Mammary epithelial cell (primary cell): ENCODE measurements at places on chromosomes 11 and 22.

- no peak for DNase-seq
Observed at GRCh38 chr11:73648571-73649046, 2.2 kb downstream of the PLEKHB1 start.

GRCh38 chr11:29187215-29187614 lies 829.6 kb downstream of the KCNA4 start:
- no peak for DNase-seq

DNA sequence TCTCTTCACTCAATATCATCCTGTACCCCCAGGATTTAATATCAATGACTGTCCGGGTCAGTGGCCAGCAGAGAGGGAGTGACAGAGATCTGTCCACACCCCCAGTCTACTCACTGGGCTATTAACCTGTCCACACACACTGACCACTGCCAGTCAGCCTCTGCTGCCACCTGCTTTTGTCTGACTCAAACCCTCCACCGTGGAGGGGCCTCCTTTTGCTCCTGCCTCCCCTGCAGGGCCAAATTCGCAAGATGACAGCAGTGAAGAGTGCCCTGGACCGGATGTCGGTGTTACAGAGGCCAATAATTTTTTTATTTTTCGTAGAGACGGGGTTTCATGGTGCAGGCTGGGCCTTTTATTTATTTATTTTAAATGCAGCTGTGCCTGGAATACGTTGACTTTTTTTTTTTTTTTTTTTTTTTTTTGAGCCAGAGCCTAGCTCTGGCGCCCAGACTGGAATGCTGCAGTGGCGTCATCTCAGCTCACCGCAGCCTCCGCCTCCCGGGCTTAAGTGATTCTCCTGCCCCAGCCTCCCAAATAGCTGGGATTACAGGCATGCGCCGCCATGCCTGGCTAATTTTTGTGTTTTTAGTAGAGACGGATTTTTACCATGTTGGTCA lies 5.1 kb downstream of the PDXP start:
- no peak for DNase-seq

DNA sequence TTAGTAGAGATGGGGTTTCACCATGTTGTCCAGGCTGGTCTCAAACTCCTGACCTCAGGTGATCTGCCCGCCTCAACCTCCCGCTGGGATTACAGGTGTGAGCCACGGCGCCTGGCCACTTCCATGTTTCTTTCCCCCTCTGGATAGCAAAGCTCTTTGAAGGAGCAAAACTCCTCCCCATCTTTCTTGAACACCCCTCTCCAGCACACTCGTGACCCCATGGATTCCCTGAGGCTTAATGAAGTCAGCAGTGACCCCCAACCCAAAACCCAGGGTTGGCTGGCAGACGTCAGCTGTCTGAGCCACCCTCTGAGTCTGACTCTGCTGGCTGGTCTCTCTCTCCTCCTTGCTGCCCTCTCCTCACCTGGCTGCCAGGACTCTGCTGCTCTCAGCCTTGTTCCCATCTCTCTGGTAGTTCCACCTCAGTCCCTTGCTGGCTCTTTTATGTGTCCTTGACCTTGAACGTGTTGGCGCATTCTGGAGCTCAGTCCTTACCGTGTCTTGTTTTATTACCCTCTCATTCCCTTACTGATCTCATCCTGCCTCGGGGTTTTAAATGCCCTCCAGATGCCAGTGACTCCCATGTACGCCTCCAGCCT lies 44.5 kb downstream of the PARVG start:
- DNase-seq = no peak

DNA sequence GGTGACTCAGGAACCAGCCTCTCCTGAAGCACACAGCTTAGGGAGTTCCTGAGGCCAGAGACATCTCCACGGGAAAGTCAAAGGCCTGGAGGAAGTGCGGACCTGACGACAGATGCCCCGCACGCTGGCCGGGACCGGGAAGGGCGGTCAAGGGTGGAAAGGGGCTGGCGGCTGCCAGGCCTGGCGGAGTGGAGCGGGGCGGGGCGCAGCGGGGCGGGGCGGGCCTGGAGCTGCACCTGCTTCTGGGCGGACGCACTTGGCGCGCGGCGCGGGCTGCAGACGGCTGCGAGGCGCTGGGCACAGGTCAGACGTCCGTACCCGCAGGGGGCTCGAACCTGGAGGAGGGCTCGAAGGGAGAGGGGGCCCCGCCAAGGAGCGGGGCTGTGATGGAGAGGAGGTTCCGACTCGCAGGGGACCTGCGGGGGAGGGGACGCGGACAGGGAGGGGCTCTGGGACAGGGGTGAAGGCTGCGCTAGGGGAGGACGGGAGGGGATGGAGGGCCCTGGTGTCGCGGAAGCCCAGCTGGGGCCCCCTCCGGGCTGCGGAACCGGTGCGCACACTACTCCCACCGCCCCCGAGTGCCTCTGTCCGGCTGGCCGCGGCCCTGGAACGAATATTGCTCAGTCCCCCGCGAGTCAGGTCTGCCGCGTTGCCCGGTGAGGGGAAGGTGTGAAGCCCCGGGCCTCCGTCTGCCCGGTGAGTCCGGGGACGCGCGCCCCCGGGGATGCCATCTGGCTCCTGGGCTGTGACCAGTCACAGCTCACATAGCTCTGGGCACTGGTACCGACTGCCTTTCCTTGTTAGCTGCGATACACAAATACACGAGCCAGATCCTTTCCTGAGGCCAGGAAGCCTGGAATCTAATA lies at the start of gene TMEM45B:
Gene TMEM45B, plus strand, starts transcription at position 253 of the 866 bp plus-strand sequence. CDS start 36,635 bp downstream, outside the sequence.
- no peak for DNase-seq

GRCh38 chr11:1568441-1568911 lies 3.6 kb downstream of the DUSP8 start:
- DNase-seq = no peak

GRCh38 chr22:28810821-28811491 lies 10.6 kb upstream of the XBP1 start:
- no peak for DNase-seq

GRCh38 chr11:116170526-116171120 lies 602.2 kb downstream of the BUD13 start:
- no peak for DNase-seq

DNA sequence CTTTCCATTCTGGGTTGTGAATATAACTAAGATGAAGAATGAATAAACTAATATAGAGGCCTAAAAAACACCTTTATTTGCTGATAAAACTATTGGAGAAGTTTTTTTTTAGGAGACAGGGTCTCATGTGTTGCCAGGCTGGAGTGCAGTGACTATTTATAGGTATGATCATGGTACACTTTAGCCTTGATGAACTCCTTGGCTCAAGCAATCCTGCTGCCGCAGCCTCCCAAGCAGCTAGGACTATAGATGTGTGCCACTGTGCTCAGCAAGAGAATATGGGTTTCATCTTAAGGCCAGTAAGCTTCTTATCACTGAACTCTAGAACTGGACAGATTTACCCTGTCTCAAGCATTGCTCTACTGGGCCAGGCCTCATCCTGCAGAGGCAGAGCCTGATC lies 26.6 kb downstream of the CCDC90B start:
- no peak for DNase-seq

- peak; percentile 82 for DNase-seq
Observed at GRCh38 chr11:86244063-86244521, 461 bp upstream of the EED start.

DNA sequence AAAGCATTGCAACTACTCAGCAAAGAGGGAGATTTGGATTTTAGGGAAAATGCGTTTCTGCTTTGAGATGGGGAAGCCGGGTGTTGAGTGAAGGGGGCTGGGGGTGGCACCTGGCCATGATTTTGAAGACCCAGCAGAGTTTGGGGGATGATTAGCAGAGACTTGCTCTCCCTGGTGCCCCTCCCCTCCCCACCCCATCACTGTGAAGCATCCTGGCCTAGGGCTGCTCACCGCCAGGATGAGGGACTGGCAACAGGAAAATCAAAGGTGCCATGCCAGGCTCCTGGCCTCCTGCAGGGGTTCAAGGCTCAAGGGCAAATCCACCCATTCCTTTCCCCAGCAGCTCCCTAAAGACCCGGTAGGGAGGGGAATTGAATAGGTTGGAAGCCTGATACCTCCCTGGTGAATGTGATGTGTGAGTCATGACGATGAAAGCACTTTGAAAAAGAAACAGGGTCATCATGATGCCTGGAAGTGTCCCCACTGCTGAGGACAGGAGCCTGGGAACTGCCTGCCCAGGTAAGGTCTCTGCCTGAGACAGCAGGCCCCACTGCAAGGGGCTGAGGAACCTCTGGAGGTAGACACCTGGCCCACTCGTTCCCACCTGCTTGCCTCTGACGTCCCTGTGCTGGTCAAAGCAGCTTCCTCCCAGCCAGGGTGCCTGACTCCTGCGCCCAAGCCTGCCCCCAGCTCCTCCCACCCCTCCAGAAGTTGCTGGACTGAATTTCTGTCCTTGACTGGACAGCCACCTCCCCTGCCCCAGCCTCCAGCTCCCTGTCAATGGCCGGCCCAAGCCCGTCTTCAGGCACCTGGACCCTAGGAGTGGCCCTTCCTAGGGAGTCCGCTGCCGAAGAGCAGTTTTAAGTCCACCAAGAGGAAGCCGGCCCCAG lies 1.7 kb downstream of the CHST1 start:
- no peak for DNase-seq

DNA sequence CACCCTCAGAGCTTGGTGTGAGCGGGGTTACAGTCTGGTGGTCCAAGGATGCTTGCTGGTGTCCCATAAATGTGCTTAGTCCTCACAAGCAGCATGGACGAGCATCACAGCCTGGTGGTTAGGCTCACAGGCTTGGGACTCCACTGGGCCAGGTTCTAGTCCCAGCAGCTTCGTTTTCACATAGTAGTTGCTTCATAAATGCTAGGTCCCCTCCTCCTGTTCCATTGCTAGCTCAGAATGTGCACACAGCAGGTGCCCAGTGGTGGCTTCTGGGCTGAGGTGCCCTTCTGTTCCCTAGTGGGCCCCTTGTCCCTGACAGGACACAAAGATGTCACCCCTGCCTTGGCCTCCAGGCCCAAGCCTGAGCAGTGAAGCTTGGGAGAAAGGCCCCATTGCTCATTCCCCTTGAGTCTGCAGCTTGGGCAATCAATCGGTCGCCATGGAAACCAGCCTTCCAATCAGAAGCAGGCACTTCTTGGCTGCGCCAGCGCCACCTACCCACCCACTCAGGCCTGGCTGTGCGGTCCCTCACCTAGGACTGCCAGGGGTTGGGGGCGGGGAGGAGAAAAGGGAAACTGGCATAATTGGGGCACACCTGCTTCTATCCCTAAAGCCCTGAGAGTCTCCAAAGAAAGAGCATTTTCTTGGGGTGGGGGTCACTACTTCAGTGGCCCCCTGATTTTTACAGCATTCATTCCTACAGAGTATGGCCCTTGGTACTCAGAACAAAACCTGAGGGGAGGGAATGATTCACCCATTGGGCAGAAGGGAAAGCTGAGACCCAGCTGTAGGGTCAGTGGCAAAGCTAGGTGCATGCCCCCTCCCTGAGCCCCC lies 48.1 kb downstream of the CYTH4 start:
- DNase-seq = peak; percentile 65

GRCh38 chr22:34784056-34784455 lies 281.9 kb upstream of the ISX start:
- no peak for DNase-seq

- DNase-seq = no peak
Observed at GRCh38 chr11:34564807-34565241, 51.2 kb upstream of the ELF5 start.

DNA sequence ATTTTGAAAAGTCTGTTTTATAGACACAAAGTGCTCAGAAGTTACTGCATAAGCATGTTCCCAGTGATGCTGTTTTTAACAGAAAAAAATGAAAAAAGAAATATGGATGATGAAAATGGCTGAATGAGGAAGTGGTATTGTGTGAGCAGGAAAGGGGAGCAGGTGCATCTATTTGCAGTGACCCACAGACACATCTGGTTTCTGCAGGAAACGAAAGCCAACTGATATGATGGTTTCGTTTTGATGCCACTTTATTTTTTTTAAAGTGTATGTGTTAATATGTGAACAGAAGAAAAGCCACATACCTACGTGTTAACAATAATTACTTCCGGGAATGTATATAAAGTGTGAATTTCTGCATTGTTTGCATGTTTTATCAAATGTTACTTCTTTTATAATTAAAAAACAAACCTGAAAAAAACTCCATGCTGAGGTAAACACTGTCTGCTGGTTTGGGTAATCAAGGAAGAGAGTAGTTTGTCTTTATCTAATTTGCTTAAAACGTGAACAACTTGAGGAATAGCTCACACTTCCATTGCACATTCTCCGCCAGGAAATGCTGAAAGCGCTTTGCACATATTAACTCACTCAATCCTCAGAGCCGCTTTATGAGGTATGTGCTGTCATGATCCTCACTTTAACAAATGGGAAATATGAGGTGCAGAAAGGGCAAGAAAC lies 1335.9 kb downstream of the TBC1D22A start:
- DNase-seq = no peak

DNA sequence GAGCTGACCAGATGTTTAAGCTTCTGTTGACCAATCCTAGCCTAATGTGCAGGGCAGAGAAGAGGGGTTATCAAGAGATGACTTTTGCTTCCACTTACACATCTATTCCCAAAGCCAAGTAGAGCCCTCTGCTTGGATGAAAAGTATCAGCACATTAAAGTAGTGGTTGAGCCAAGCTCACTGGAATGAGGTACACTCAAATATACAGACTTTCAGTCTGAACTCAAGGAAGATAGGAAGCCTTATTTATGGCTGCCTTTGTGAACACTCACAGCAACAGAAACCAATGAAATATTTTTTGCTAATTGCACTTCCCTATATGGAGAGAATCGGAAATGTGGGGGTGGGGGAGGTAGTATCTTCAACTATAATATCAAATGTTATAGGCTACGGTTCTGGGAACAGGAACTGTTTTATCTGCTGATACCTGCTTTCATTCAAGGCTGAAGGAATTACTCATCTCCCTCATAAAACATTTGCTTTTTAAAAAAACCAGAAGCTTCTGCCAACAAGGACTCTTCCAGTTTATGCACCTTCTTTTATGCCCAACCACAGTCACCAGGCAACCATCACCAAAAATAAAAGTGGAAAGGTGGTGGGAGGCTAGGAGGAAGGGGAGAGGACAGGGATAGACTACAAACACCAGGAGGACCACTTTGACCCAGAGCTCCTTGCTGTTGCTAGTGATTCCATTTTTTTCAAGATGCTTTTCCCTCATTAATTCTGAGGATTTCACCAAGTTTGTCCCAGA lies 91.2 kb downstream of the CLPB start:
- no peak for DNase-seq

- DNase-seq = no peak
Observed at GRCh38 chr11:7677796-7678201, 4.5 kb upstream of the CYB5R2 start.

GRCh38 chr11:115616971-115617370 lies 112.8 kb upstream of the CADM1 start:
- no peak for DNase-seq

DNA sequence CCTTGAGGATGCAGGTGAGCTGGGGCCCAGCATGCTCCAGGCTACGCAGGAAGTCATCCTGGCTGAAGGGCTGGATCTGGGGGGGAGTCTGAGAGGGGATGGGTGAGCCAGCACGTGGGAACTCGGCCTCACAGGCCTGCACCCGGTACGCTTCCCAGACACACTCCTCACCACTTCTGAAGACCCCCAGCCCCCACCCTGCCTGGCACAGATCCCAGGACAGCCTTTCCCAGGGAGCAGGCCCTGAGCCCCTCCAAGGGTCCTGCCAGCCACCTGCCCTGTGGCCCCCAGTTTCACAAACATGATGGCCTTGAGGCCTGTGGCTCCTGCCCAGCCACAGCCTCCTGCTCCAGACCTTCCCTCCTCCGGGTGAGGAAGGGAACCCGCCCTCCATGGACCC lies 5.6 kb upstream of the PLXNB2 start:
- DNase-seq = no peak
